ENCODE measurements at places on chromosomes 1 and 21.

DNA sequence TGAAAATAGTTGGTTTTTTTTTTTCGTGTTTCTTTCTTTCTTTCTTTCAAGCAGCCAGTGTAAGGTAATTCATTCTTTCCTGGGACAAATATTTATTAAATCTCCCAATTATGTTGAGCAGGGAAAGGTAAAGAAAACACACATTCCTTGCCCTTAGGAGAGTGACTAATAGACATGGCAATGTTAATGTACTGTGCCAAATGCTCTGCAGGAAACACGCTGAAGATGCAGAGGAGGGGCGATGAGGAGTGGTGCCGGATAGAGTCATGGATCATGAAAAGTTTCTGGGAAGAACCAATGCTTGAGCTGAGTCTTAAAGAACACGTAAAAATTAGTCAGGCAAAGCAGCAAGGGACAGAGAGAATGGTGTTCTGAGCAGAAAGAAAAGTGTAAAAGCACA is 199.2 kb downstream of the DNM3 start:
- no peak for DNase-seq

GRCh38 chr1:245153081-245153551 is 1.7 kb upstream of the KIF26B start:
- DNase-seq = no peak

DNA sequence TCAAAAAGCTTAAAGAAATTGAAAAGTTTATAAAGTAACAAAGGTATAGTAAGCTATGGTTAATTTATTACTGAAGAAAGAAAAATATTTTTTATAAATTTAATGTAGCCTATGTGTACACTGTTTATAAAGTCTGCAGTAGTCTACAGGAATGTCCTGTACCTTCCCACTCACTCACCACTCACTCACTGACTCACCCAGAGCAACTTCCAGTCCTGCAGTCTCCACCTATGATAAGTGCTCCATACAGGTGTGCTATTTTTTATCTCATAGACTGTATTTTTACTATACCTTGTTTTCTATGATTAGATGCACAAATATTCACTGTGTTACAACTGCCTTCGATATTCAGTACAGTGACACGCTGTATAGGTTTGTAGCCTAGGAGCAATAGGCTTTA is 106.6 kb downstream of the NR5A2 start:
- no peak for DNase-seq

DNA sequence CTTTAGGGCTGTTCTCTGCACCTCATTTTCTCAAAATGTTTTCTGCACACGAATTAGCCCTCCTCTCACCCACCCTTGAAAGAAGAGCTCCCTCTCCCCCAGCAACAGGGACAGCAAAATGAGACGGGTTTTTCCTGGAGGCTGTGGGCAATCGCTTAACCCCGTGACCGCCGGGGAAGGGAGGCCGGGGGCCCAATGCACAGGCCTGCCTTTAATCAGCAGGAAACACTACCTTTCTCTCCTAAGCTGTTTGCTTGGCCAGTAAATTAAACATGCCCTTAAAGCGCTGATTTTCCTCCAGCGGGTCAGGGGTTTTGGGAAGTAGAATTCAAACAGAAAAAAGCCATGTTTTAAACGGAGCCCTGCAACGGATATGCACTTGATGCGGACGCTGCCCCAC is 114.4 kb downstream of the PRDM16 start:
- no peak for DNase-seq

DNA sequence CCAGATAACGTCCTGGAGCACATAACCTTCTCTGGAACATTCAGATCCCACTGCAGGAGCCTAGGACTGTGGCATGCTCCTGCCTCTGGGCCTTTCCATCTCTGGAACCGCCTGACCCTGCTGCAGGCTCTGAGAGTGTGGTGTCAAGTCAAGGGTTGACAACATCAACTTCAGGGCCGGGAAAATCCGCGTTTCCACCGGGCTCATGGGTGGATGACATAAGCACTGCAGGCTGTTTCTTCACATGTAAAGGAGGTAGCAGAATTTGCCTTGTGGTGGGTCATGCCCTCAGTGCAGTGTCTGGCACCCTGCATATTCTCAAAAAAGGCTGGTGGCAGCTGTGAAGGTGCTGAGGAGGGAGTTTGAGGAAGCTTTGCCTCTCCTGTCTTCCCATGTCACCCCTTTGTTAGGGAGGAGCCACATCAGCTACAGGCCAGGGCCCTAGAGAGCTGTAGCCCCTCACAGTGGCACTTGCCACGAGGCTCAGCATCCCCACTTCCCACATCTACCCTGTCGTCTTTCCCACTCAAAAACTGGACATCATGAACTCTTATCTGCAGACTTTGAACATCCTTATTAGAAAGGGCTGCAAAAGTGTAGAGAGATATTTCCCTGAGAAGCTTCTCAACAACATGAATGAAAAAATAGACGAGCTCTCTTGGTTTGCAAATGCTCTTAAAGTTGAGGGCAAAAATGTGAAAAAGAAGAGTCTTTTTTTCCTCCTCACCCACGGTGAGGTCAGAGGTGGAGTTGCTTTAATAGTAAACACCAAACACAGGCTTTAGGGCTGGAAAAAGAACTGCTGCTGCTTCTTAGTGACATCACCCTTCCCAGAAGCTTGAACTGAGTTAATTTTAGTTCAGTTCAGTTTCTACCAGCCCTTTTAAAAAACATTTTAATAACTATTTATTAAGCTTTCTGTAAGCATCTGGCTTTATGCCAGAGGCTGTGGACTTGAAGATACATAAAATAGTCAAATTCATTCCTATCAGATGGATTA is 121.3 kb downstream of the HUNK start:
- DNase-seq = no peak

DNA sequence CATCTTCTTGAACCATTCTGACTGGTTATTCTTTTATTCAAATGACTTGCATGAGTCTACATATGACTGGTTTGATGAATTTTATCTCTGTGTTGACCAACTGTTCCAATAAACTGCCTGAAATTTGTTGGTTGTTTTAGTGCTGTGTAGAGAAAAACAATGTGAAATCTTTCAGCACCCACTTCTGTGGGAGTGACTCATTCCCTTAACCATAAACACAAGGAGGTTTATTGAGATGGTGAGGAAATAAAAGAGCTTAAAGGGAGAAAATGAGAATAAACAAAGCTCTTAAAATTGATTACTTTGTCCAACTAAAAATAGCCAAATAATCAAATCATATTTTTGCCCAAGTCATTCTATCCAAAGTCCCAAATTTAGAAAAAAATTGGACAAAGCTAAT is 341.1 kb downstream of the TGFB2 start:
- DNase-seq = no peak

GRCh38 chr1:183301239-183301638 is 115.2 kb downstream of the LAMC2 start:
- no peak for DNase-seq

- no peak for DNase-seq
These were observed 1.2 kb downstream of the LMX1A start for GRCh38 chr1:165355139-165355976.

- DNase-seq = no peak
These were observed 33.3 kb upstream of the MUTYH start for GRCh38 chr1:45373573-45373972.

- DNase-seq = no peak
These were observed 147.3 kb upstream of the KCNK2 start for GRCh38 chr1:214935258-214935657.

- no peak for DNase-seq
These were observed 57.9 kb downstream of the CENPF start for GRCh38 chr1:214660900-214661299.

GRCh38 chr1:16924216-16924918 is 2.6 kb downstream of the CROCC start:
- no peak for DNase-seq

DNA sequence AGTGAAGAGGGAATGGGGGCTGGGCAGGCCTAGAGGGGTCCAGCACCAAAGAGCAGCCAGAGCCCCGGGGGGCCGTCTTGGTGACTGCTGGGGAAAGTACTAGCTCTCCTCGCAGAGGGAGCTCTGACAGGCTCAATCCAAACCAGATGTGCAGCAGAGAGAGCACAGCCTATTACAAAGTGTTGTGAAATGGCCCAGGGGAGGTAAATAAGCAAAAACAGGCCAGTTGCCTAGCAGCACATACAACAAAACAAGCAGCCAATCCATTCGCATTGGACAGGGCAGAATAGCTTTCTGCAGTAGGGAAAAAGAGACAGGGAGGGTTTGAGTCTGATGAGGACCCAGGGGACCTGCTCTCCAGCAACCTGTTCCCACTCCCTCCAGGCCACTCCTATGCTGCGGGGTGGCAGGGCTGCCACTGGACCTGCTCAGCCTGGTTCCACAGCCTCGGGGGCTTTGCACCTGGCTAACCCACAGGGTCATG is 239.6 kb upstream of the FGGY start:
- DNase-seq = no peak

- DNase-seq = no peak
These were observed 10.2 kb downstream of the CD52 start for GRCh38 chr1:26327956-26328362.

DNA sequence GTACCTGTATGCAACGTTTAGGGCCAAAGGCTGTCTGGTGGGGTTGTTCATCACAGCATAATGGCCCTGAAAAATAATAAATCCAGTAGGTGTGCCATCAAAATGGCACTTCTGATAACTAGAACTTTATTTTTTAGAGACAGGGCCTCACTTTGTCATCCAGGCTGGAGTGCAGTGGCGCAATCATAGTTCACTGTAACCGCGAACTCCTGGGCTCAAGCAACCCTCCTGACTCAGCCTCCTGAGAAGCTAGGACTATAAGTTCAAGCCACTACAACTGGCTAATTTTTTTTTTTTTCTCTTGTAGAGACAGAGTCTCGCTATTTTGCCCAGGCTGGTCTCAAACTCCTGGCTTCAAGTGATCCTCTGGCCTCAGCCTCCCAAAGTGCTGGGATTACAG is 4.7 kb downstream of the SNAPIN start:
- no peak for DNase-seq

DNA sequence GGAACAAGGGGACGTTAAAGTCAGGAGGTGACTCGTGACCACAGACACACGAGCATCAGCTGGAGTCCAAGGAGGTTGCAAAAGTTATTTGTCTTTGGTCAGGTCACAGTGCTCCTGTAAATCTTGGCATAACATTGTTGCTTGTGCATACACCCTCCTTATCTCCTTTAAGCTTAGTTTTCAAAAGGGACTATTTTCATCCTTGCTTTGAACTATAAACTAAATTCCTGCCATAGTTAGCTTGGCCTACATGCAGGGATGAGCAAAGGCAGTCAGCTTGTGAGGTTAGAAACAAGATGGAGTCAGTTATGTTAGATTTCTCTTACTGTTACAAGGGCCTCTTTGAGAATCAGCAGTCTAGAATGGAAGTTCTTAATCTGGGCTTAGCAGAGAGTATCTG is 28.0 kb upstream of the FASLG start:
- DNase-seq = no peak

DNA sequence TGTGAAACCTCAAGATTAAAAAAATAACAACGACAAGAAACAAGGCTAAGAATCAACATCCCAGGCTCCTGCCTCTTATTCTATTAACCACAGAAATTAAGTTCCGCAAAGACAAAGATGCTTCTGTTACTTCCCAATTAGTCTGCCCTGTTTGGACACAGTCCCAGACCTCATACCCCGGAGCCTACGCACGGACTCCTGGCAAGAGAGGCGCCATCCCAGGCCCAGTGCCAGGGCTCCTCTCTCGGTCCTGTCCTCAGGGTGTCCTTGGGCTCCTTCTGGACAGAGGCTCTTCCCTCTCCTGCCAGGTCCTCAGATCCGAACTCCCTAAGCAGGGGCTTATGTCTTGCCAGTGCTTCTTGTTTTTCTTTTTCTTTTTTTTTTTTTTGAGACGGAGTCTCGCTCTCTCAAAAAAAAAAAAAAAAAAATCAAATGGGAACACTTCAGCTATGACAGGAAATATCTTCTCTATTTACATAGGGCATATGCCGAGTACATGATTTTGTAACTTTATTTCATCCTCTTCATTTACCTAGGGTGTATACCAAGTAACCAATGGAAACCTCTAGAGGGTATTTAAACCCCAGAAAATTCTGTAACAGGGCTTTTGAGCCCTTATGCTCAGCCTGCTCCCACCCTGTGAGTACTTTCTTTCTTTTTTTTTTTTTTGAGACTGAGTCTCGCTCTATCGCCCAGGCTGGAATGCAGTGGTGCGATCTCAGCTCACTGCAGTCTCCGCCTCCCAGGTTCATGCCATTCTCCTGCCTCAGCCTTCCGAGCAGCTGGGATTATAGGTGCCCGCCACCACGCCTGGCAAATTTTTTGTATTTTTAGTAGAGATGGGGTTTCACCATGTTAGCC is 11.7 kb upstream of the ENO1 start:
- no peak for DNase-seq

Measured in activated CD4-positive, CD25-positive, alpha-beta regulatory T cell (primary cell).